ENCODE measurements at places on chromosomes 11 and 22.
A peak's percentile ranks its signal among the peaks of the same experiment; 100 is the strongest.

- no peak for DNase-seq
Observed at GRCh38 chr11:118209033-118209432, 15.8 kb downstream of the JAML start.

- DNase-seq = no peak
Observed at GRCh38 chr11:66157182-66157864, 87.3 kb downstream of the PACS1 start.

- no peak for DNase-seq
Observed at GRCh38 chr11:1049911-1050580, 13.5 kb upstream of the MUC6 start.

- DNase-seq = peak; percentile 66
Observed at GRCh38 chr22:33389936-33390335, 331.8 kb upstream of the SYN3 start.

- no peak for DNase-seq
Observed at GRCh38 chr11:6601041-6601461, 2.4 kb downstream of the RRP8 start.

GRCh38 chr11:92163879-92164278 is 60.7 kb upstream of the FAT3 start:
- DNase-seq = no peak

DNA sequence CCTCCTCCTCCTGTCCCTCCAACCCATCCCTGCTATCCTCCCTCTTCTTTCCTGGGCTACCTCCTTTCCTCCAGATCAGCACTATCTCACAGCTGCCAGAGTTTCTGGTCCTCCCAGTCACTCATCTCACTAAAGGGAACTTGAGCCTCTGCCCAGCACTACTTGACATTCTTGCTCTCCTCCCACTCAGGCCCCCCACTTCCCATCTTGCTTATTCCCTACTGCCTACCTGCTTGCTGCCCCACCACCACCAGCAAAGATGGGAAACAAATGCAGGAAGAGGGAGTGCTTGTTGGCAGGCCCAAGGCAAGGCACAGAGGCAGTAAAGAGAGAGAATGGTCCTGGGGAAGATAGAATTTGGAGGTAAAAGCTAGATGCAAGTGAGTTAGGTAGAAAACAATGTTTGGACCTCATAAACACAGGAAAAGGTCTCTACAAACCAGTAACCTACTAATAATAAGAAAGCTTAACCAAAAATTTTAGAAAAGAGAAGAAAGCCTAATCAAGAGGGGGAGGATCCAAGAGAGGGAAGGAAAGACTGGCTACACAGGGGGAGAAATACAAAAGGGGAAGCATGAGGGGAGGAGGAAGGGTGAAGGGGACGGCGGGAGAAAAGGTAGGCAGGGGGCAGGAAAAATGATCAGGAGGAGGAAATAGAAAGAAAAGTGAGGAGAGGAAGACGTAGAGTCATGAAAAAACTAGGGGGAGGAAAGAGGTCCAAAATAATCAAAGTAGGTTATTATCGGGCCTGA is 63.6 kb downstream of the PAK1 start:
- DNase-seq = no peak

- no peak for DNase-seq
Observed at GRCh38 chr11:129657866-129658525, 157.7 kb upstream of the TMEM45B start.

- no peak for DNase-seq
Observed at GRCh38 chr11:96943970-96944369, 554.2 kb downstream of the JRKL start.

- DNase-seq = peak; percentile 79
Observed at GRCh38 chr11:11178671-11179638, 174.1 kb downstream of the CSNK2A3 start.

DNA sequence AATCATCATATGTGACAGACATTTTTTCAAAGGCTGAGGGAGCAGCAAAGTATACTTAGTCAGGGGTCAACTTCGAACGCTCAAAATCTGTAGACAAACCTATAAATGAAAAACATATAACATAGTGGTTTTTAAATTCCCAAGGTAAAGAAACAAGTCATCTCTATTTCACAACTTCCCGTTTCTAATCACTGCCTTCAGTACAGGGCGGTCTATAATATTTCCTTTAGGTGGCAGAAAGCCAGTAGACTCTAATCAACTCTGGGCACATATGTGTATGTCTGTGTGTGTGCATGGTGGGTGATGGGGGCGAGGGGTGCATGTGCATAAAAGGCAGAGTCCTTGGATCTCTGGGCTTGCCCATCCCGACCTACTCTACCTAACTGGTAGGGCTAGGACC is 55.0 kb upstream of the ARFGAP3 start:
- DNase-seq = no peak

- DNase-seq = no peak
Observed at GRCh38 chr11:95516175-95516574, 273.4 kb downstream of the FAM76B start.

GRCh38 chr11:128165572-128165971 is 421.8 kb downstream of the ETS1 start:
- DNase-seq = no peak

GRCh38 chr22:21000987-21001600 is 824 bp downstream of the THAP7 start:
- DNase-seq = no peak

GRCh38 chr22:43969021-43969878 is 14.0 kb downstream of the SAMM50 start:
- DNase-seq = no peak

DNA sequence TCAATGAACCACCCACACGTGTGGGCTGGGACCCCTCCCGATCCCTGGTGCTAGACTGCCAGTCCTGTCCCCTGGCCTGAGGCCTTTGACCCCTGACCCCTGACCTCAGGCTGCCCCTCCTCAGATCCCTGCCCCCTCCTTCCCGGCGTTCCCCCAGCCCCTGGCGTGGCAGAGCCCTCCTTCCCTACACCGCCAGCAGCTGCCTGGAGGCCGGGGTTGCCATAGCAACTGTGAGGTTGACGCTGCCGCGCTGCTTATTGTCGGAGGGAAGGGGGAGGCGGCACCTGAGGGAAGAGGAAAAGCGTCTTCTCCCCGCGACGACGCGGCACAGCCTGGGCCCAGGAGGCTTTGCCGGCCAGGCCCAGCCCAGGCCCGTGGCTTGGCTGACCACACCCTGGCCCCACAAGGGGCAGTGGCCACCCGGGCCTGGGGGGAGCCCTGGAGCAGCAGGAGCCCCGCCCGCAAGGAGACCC is 32.6 kb downstream of the SHANK3 start:
- peak; percentile 74 for DNase-seq

GRCh38 chr11:76707293-76707825 is 36.8 kb upstream of the LRRC32 start:
- no peak for DNase-seq

GRCh38 chr11:60771879-60772525 is 13.1 kb upstream of the MS4A10 start:
- no peak for DNase-seq

GRCh38 chr22:49365910-49366309 is 461.8 kb downstream of the BRD1 start:
- no peak for DNase-seq

DNA sequence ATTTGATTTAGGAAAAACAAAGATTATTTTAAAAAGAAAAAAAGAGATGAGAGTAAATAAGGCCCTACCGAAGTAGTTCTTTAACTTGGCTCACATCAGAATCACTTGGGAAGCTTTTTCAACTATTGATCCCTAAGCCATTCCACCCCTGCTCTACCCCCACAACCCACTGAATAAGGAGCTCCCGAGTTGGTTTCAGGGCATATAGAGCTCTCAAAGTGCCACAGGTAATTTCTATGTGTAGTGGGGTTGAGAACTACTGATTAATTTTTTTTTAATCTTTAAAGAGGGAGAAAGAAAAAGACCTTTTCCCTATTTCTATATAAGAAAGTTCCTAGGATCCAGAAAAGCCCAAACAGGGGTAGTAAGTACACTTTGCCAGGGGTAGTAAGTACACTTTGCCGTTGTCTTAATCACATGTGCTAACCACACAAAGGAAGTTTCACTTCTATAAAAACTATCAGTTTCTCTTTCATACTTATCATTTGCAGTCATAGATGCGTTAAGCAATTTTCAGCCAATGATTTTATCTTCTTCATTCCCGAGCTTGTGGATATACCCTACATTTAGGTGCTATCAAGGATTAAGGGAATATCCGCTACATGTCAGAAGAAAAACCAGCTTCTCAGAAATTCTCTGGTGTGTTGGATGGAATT is 108.4 kb upstream of the ZC3H12C start:
- DNase-seq = no peak

DNA sequence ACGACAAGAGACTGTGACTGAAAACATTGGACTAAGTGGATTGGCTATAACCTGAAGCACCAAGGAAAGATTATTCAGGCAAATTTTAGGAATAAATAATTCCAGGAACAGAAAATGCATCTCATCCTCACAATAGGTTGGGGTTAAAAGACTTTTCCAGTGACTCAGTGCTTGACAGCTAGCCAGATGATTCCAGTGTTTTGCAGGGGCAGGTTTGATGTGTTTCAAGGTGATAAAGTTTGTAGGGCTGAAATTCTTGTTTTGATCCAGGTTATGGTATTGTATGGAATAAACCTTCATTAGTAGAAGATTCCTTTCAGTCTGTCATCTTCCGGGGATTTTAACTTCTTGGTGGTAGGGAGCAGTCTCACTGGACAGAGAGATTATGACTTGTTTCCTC is 2.3 kb downstream of the EXT2 start:
- peak; percentile 18 for DNase-seq

- no peak for DNase-seq
Observed at GRCh38 chr11:35088226-35088625, 50.7 kb upstream of the CD44 start.

DNA sequence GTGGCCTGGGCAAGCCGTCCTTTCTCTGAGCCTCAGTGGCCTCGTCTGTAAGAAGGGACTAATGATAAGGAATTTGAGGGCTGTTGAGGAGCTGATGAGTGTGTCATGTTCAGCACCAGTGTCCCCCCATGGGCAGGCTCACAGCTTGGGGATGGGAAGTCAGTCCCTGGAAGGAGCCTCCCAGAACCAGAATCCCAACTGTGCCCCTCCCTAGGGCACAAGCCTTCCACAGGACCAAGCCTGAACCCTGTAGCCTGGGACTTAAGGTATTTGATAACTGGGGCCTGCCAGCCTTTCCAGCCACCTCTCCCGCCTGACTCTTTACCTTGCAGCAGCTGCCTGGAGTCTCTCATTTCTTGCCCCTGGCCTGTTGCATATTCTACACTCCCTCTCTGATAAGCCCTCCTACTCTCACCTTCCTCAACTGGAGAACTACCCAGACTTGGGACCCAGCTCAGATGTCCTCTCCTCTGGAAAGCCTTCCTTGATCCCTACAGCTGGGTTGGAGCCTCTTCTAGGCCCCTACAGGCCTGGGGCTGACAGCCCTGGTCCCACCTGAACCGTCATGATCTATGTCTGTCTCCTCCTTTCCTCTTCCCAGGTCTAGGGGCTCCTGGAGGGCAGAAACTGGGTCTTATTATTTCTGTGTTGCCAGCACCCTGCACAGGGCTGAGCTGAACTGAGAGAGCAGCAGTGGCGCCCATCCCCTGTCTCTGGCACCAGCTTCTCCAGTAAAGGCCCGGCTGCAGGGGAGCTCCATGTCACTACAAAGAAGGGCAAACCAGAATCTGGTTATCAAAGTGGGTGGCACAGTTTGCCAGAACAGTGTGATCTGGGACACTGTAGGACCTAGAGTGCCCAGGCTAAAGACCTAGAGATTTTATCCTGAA is 1.6 kb downstream of the P2RY2 start:
- DNase-seq = no peak

DNA sequence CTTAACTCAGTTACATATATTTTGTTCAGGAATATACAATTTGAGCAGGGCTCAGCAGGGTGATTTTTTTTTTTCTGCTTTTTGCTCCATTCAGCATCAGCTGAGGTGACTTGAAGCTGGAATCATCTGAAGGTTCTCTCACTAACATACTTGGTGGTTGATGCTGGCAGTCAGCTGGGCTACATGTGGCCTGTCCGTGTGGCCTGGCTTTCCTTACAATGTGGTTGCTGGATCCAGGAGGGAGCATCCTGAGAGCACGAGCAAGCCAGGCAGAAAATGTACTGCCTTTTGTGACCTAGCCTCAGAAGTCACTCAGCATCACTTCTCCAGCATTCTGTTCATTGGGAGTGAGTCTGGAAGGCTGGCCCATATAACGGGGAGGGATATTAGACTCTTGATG is 151.6 kb upstream of the E2F8 start:
- DNase-seq = no peak

GRCh38 chr11:69394234-69394868 is 87.1 kb upstream of the LINC01488 start:
- DNase-seq = no peak

DNA sequence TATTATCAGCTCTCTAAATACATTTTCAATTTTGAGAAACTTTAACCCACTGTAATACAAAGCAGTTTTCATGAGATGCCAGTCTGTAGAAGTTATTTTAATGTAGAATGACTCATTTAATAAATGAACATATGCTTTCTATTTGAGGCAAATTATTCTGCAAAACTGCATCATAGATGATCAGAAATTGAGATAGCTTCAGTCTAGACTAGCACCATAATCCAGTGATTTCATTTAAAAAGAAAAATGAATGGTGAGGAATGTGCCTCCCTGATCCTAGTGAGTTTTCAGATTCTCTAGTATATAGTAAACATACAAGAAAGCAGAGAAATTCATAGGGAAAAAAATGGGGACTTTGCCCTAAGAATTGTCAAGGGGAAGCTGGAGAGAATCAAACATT is 66.1 kb downstream of the OR5AK2 start:
- no peak for DNase-seq

- peak; percentile 47 for DNase-seq
Observed at GRCh38 chr11:118152552-118153471, at the start of gene SCN4B. Gene SCN4B (minus strand): TSS chr11:118152823. CDS start chr11:118152673, 150 bp downstream.

DNA sequence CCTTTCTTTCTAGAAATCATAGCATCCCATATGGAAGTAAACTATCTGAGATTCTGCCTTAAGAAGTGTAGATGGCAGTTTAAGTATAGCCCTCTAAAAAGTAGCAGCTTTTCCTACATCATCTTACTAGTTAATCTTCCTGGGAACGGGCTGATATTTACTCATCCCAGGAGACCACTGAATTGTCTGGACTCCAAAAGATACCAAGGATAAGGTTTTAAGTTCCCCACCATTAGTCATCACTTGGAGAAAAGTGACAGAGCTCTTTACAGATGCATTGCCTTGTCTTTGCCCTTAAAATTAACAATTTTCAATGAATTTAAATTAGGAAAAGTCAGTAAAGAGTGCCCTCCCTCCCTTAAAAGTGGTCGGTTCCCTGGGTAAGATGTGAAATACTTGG is 129.5 kb downstream of the MAML2 start:
- peak; percentile 91 for DNase-seq

- no peak for DNase-seq
Observed at GRCh38 chr22:27811778-27812177, 10.2 kb upstream of the MN1 start.

Data from astrocyte (in vitro differentiated cells and primary cell).